ENCODE measurements at places on chromosomes 16 and 17. TPM values are rescaled to one million over a fixed set of nuclear protein-coding genes. Genes with fewer than 3 reads are reported as not detected.

Gene PRAC2
- total RNA-seq, result 2.1 TPM

Gene C17orf67
- 2.0 TPM for total RNA-seq

Gene YBX2
- total RNA-seq, result 1.8 TPM

Gene MEIOB
- total RNA-seq, result not detected

Gene RNF166
- 16.0 TPM for total RNA-seq

Gene CIITA
- total RNA-seq, result 13.3 TPM

Gene RASD1
- total RNA-seq, result 12.8 TPM

Gene NPIPB13
- total RNA-seq, result 5.3 TPM

Gene HBA1
- not detected for total RNA-seq

Gene CDH16
- total RNA-seq, result not detected

Gene PDILT
- not detected for total RNA-seq

Gene SLC13A2
- total RNA-seq, result under 0.01 TPM

Gene CACNA1G
- total RNA-seq, result 0.36 TPM

Gene KRT12
- not detected for total RNA-seq

Gene KRTAP2-1
- not detected for total RNA-seq

Gene RDM1
- total RNA-seq, result not detected

Gene CDK5R1
- total RNA-seq, result 1.1 TPM

Gene ADCY7
- 12.5 TPM for total RNA-seq

Gene NEUROD2
- not detected for total RNA-seq

Gene ZNF385C
- total RNA-seq, result not detected

Gene LRRC37A
- total RNA-seq, result 4.7 TPM

Gene BRIP1
- 0.27 TPM for total RNA-seq

Gene AATK
- total RNA-seq, result 9.6 TPM

Gene HCRT
- total RNA-seq, result not detected

Gene ATP2C2
- total RNA-seq, result 2.5 TPM

Gene CDK3
- 0.71 TPM for total RNA-seq

Gene XYLT1
- total RNA-seq, result 23.0 TPM

Gene MGAT5B
- 0.83 TPM for total RNA-seq
